ENCODE measurements at places on chromosomes 2 and 18.
A peak's percentile ranks its signal among the peaks of the same experiment; 100 is the strongest.

DNA sequence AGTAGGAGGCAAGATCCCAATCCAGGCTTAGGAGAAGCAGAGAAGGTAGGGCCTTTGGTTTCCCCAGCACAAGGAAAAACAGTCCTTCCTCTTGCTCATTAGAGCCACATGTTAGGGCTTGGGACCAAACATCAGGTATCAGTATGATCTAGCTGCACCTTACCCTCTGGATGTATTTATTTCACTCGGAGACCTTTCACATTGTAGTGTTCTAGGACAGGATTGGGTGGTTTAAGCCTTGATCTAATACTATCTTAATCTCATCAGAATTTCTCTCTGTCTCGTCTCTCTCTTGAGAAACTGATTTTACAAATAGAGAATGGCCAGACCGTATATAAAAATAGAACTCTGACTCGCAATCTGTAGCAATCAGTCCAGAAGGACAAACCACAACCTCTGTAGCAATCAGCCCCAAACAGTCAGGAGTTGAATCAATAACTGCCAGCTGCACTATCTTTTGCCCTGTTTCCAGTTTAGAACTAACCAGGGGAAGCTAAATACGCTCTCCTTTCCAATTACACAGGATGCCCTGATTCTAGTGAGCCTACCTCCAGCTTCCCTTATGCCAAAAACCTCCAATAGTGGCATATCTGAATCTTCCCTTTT, 207.1 kb downstream of the TDRD15 start:
- no peak for DNase-seq

DNA sequence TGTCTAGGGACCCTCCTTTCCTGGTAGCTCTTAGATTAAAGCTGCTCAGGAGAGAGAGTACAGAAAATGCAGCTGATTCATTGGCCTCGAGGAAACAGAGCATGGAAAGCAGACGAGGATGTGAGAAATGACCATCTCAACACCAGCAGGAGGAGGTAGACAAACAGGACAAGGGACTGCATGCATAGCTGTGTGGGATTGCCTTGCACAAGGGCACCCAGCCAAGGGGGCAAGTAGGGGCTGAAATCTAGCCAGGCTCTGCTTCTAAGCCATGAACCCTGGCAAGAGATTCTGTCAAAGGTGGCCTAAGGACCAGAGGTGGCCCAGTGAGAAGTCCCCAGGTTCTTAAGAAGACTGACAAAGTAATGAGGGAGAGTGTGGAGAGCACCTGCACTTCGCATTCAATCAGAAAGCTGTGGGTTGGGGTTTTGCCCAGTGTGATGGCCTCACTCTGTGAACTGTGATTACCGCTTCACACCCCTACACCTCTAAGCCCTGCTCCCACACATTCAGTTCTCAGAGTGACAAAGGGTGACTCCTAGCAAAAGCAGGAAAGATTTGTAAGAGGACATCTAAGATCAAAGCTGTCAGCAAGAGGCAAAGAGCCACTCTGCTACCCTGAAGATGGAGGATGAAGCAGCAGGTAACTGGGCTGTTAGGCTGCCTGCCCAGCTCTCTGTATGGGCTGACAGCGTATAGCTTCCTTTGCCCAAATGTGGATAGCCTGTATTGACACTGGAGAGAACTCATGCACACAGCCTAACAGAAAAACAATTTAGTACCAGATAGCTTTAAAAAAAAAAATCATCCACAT, 151.3 kb upstream of the PELI1 start:
- DNase-seq = no peak

DNA sequence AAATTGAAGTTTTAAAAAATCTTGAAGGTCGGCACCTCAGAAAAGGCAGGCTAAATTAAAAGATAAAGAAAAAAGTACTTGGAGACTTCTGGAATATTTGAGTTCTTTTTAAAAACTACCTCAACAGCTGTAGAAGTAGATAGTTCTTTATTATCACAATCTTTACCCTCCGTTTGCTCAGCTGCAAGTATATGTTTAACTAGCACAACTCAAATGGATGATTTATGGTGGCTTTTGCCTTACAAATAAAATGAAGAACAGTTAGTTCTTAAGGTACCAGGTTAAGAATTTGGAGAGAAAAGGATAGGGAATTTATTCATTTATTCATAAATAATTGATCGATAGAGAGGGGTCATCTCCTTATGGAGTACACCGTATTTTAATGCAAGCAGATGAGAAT, 237.6 kb upstream of the FOSL2 start:
- no peak for DNase-seq

DNA sequence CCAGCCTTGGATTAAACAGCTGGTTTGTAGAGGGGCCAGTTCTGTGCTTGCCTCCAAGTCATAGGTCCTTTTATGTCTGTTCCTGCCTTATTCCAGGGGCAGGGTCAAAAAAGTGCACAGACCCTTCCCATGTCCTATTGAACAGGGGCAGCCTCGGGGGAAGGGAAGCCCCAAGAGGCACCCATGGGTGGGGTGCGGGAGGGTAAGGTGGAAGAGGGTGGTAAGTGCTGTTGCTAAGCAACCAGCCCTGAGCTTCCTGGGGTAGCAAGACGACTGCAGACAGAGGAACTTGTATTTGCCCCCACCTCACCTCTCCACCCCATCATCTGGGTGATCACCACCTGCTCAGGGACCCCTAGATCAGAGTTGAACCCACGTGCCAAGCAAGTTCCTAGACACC, 7.7 kb downstream of the DNMT3A start:
- no peak for DNase-seq

GRCh38 chr2:180722551-180723239, 257.7 kb upstream of the UBE2E3 start:
- DNase-seq = no peak

DNA sequence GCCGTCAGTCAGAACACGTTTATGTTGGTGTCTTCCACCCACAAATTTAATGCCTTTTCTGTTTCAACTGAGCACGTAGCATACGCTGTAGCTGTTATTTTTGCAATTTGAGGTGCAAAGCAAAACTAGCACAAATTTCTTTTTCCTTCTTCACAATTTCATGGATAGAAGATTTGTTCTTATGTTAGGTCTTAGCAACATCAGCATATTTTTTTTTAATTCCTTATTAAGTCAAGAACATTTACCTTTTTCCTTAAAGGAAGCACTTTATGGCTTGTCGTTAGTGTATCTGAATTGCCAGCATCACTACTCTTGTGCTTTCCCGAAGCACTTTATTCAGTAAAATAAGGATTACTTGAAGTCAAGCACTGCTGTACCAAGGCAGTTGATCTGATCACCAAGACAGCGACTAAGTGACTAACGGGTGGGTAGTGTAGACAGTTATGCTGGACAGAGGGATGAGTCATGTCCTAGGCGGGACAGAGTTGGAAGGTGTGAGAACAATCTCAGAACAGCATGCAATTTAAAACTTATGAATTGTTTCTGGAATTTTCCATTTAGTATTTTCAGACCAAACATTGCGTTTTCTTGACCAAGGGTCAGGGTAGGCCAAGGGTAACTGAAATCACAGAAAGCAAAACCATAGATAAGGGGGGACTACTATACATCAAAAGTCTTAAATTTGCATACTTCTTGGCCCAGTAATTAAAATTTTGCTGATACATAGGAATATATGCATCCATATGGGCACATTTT, 13.3 kb downstream of the BABAM2 start:
- DNase-seq = no peak

GRCh38 chr18:56444201-56444600, 194.2 kb downstream of the TXNL1 start:
- no peak for DNase-seq

DNA sequence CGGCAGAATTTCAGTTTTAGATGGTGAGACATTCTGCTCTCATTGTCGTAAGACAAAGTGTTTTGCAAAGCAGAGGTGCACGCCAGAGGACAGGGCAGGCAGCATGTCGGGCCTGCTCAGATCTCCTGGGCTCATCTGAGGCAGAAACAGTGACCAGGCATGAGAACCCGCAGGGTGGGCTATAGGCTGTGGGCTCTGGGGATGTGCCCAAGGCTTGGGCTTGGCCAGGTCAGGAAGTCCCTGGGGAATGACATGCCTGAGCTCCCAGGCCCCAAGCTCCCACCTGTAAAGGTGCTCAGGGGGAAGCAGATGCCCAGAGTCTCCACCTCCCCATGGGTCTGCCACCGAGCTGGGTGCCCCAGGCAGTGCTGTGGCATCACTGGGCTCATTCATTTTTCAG, 35.3 kb downstream of the INHBB start:
- no peak for DNase-seq

DNA sequence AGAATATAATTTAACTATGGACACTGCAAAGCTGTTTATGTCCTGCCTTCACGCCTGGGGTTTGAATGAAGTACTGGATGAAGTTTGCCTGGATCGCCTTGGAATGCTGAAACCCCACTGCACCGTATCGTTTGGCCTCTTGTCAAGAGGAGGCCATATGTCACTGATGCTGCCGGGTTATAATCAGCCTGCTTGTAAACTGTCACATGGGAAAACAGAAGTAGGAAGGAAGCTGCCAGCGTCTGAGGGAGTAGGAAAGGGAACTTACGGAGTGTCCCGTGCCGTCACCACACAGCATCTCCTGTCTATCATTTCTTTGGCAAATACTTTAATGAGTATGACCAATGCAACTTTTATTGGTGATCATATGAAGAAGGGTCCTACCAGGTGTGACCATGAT, 105.8 kb downstream of the WDR7 start:
- DNase-seq = peak; percentile 27

GRCh38 chr18:36469461-36469860, 171.9 kb downstream of the FHOD3 start:
- no peak for DNase-seq
